ENCODE measurements at places on chromosomes 1 and 21.

GRCh38 chr1:94061513-94062443 lies 59.2 kb downstream of the ABCA4 start:
- DNase-seq = peak; percentile 87

GRCh38 chr1:106584676-106585075 lies 471.8 kb upstream of the PRMT6 start:
- peak; percentile 7 for DNase-seq

DNA sequence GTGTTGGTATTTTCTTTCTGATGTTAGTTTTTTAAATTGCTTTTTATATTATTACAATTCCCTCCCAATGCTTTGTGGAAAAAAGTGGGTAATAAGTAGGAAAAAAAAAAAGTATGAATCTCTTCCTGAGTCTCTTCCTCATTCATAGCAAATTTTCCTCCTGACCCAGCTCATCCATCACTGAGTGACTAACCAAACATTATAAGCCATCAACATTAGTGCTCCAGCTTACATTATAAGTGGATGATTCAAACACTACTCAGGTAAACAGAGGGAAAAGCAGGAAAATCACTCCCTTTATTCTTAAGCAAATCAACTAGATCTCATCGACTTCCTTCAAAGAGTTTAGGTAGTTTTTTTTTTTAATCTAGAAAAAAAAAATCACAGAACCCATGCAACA lies 15.4 kb upstream of the SAMD13 start:
- DNase-seq = no peak

- no peak for DNase-seq
These were observed 591.3 kb upstream of the ADGRL2 start for GRCh38 chr1:81209461-81209860.

- no peak for DNase-seq
These were observed 415.3 kb downstream of the USP25 start for GRCh38 chr21:16145052-16145451.

- no peak for DNase-seq
These were observed 7.9 kb downstream of the SH3BGRL3 start for GRCh38 chr1:26287811-26288210.

DNA sequence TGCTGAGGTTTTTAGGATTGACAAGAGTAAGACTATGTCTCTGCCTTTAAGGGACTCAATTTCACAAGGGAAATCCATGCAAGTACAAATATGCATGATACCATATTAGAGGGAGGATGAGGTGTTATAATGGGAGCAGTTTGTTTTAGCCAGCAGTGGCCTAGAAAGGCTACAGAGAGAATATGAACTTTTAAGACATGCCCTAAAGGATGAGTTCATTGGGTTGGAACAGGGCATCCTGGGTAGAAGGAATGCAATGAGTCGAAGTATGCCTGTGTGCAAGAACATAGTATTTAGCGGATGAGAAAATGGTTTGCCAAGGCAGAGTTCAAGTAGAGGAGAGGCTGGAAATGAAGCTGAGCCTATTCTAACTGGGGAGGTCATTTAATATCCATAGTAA lies 32.6 kb upstream of the LEPR start:
- no peak for DNase-seq

- peak; percentile 94 for DNase-seq
These were observed at the start of gene SOX13 for GRCh38 chr1:204072931-204073836. Gene SOX13 (plus strand): TSS chr1:204073115. CDS start chr1:204112916, 39,801 bp downstream.
